Fibroblast of skin of left quadriceps (primary cell): ENCODE measurements at places on chromosomes 6 and 20.
A peak's percentile ranks its signal among the peaks of the same experiment; 100 is the strongest.

GRCh38 chr20:63007646-63008488, 1.1 kb upstream of the BHLHE23 start:
- DNase-seq: no peak

DNA sequence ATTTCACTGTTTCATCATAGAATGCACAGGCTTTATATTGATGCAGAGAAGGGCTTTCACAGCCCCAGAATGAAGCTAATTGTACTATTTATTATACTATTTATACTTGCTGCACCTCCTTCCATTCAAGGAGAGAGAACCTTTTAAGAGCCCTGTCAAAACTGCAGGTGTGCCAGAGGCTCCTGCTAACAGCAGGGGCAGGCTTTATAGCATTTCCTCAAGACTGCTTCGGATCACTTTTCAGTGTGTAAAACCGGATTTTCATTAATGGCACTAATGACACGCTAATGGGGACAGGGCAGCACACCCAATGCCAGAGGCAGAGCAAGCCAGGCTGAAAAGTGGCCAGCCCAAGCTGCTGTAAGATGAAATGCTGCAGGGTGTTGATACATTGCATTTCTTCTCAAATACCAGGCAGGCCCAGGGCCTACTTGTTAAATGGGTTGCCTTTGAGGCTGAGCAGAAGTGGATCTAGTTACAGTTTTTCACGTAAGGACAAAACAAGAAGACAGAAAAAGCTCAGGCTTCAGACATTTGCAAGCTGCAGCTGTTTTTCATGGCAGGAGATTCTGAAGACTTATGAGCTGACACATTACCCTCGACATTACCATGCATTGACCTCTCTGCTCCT, 487.7 kb upstream of the BTBD3 start:
- DNase-seq: no peak

DNA sequence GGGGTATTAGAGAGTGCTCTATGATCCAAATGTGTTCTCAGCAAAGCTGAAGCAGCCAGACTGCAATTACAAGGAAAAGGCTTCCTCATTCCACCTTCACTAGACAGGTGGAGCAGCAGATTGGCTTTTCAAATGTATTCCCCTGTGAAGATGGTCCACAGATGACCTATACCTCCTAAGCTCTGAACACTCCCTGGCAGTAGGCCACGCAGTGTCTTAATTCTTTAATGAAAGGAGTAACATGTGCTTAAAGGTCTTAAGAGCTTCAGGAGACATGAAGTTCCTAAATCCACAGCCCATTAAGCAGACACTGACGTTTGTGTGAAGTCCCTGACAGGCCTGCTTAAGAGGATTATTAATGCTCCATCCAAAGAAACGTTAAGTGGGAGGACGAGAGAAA, 138.9 kb upstream of the NUP153 start:
- no peak for DNase-seq

GRCh38 chr6:149140910-149141290, 176.6 kb upstream of the TAB2 start:
- no peak for DNase-seq

- no peak for DNase-seq
Observed at GRCh38 chr6:163062790-163063189, 335.0 kb downstream of the PACRG start.

DNA sequence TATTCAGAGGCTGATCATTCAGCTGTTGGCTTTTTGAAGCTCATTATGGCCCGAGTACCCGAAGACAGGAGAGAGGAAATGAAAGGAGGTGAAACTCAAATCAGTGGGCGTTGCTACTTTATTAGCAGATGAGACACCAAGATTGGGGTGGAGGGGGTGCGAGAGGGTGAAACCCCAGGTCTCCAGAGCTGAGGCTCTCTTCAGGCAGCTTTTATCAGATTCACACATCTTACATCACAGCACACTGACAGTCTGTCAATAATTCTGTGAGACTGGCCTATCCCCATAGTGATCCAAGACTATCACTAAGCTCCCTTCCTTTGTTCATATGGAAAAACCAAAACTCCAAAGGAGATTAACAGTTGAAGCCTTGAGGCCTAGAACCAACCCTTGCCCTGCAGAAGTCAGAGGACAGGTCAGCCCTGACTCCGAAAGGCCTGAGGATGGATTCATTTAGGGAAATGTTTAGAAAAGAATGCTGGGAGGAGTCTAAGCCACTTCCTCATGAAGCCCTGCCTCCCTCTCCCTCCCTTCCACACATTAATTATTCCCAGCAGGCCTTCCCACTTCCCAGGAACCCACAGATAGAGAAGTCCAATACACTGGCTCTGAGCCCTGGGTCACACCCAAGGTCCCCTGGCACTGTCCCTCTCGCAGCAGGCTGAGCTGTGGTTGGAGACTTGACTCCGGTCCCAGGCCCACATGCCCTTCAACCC, 23.2 kb downstream of the TRERF1 start:
- no peak for DNase-seq

DNA sequence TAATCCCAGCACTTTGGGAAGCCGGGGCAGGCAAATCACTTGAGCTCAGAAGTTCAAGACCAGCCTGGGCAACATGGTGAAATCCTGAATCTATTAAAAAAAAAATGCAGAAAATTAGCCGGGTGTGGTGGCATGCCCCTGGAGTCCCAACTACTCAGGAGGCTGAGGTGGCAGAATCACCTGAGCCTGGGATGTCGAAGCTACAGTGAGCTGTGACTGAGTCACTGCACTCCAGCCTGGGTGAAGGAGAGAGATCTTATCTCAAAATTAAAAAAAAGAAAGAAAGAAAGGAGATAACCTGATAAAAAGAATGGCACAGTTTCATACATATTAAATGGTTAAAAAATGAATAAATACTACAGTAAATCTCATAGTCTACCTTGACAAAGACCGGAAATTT, 123.6 kb upstream of the TNFAIP3 start:
- no peak for DNase-seq

DNA sequence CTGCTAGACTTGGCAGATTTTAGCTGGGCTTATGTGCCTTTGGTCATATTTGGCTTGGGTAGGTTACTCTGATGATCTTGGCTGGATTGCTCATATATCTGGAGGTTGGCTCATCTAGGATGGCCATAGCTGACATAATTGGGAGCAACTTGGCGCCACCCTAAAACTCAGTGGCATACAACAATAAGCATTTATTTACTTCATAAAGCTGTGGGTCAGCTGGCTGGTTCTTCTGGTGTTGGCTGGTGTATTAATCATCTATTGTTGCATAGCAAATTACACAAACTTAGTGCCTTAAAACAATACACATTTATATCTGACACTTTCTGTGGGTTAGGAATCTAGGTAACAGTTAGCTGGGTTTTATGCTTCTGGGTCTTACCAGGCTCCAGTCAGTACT, 297.3 kb upstream of the JAG1 start:
- no peak for DNase-seq

DNA sequence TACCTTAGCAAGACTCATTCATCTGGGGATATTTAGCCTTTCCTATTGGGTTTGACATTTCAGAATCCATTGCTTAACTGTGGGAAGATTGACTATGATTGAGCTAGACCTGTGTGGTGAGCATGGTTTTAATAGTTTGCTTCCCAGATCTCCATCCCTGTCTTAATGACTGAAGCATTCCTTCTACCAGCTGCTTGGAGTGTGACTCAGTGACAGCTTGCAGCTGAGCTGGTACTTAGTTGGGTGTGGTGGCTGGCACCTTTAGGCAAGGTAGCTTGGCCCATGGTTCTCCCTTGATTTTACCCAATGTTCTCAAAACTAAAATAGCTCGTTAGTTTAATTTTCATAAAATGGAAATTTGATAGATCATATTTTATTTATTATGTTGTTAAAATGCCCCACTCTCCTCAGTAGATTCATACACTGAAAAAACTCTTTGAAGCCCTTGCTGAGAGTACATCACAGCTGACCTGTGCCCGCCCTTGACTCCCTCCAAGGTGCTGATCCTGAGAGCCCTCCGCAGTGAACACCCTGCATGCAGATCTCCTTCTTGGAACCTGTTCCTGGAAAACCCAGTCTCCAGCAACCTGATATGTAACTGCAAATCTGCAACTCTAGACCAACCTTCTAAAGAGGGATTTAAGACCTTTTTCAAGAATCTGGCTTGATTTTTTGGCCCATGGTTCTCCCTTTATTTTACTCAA, 19.1 kb downstream of the DOK5 start:
- DNase-seq: no peak

GRCh38 chr20:47421076-47421475, 64.6 kb upstream of the ZMYND8 start:
- DNase-seq: no peak

DNA sequence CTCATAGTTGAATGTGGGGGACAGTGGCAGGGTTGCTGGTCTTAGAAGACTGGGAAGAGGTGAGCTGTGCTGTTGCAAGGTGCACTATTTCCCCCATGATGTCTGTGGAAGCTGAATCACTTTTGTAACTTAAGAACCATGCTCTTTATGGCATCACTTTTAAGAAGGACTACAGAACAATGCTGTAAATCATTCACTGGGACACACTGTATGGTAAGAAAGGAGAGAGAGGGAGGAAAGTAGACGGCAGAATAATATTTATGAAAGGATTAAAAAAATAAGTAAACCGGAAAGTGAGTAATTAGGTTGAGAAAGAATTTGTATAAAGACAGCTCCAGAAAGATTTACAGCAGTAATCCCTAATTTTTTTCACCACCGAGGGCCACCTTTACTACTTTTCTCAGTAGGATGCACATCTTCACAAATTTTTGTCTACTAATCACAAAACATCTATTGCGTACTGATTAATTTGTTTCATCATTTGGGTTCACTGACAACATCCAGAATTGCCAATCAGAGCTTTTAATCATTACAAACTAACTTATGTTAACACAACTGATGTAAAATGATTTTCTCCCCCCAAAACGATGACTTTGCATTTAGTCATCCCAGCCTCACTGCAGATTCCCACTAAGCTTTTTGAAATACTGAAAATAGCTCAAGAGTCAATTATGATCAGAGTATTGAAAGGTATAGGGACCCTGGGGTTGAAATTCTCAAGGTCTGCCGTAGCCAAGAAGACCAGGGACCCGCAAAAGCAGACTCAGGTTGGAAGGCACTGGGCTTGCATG, 560.7 kb upstream of the NOX3 start:
- DNase-seq: no peak

- DNase-seq: no peak
Observed at GRCh38 chr6:135163440-135163738, 17.7 kb upstream of the MYB start.

DNA sequence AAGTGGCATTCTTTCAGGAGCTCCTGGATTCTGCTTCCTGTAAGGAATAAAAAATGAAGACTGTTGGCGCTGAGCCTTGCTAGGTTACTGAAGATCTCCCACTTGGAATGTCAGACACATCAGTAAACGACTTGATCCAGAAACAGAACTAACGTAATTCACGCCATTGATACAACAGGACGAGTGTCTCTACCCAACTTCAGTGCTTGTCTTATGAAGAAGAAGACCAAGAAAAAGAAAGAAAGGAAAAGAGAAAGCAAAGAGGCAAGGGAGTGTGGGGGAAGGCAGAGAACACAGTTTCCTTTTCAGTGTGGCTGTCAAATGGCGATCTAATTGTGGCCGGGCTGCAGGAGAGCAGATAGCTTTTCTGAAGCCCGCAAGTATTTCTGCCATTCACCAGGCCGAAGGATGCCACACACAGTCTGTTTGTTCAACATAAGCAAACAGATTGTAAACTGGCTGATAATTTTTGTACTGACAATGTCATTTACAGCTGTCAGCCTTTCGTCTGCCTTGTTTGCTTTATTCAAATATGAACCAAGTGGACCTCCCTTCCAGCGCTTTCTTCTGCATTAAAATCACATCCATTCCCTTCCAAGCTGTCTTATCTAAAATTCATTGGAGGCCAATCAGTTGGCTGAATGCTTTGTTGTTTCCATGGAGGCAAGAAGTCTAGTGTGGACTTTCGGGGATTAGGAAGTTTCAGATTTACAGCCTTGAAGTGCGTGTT, 180.6 kb downstream of the FOXA2 start:
- DNase-seq: no peak

GRCh38 chr6:157530126-157530525, 149.1 kb downstream of the ZDHHC14 start:
- no peak for DNase-seq

DNA sequence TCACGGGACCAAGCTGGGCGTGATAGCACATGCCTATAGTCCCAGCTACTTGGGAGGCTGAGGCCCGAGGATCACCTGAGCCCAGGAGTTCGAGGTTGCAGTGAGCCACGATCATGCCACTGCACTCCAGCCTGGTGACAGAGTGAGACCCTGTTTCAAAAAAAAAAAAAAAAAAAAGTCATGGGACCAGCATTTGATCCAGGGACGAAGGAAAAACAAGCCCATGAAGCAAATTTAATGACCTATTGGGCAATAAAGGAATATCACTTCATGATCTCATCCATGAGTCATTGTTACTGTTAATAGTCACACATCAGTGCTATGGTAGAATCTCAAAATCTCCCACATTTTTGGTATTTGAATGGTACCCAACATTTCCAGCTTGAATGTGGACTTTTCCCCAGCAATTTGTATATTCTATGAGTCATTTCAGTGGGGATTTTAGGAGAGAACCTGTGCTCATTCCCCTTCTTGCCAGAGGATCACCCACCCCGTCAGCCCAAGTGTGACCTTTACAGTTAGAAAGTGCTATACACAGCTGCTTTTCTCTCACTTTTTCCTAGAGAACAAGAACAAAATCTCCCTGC, 8.5 kb upstream of the SOD2 start:
- DNase-seq: peak; percentile 85

GRCh38 chr6:31053873-31054272, 43.6 kb downstream of the MUC22 start:
- no peak for DNase-seq

- no peak for DNase-seq
Observed at GRCh38 chr6:41713159-41713649, 22.2 kb downstream of the TFEB start.

- DNase-seq: no peak
Observed at GRCh38 chr6:131893198-131893597, 58.0 kb downstream of the CCN2 start.

GRCh38 chr20:496126-496696, 33.9 kb upstream of the TBC1D20 start:
- DNase-seq: no peak

DNA sequence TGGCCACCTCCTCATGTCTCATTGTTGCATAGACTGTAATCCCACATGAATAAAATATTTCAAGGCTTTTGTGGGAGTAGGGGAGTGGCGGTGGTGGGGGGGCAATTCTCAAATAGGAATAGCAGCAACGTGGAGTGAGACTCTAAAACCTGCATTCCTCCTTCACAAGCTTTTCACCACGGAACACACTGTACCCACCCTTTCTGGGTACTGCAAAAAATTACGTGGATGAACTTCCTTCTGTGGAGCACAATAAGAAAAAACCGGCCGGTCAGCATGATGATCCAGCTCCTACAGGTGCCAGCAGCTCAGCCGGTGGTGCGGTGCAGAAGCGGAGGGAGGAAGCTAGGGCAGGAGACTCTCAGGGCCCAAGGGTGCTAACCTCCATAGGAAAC, 930 bp upstream of the RRAGD start:
- no peak for DNase-seq

- no peak for DNase-seq
Observed at GRCh38 chr6:14128012-14128411, 10.4 kb downstream of the CD83 start.

GRCh38 chr6:69398311-69398710, 398.5 kb downstream of the LMBRD1 start:
- DNase-seq: no peak

- DNase-seq: no peak
Observed at GRCh38 chr6:28081486-28081751, 1.1 kb downstream of the ZNF165 start.
